ENCODE measurements at places on chromosomes 2 and 18. TPM values are rescaled to one million over a fixed set of nuclear protein-coding genes. Genes with fewer than 3 reads are reported as not detected.

The G6PC2 gene
- total RNA-seq = not detected

The COL3A1 gene
- 321 TPM for total RNA-seq

The ZSWIM2 gene
- total RNA-seq = not detected

The MAIP1 gene
- 26.6 TPM for total RNA-seq

The FMNL2 gene
- total RNA-seq = 12.0 TPM
